ENCODE measurements at places on chromosomes 2 and 18.
A peak's percentile ranks its signal among the peaks of the same experiment; 100 is the strongest.

GRCh38 chr18:49582579-49582978 lies 20.7 kb downstream of the LIPG start:
- DNase-seq, result no peak

GRCh38 chr2:235611756-235612155 lies 117.9 kb downstream of the AGAP1 start:
- DNase-seq, result no peak

GRCh38 chr2:96773922-96774321 lies 13.2 kb downstream of the CNNM4 start:
- peak; percentile 36 for DNase-seq

DNA sequence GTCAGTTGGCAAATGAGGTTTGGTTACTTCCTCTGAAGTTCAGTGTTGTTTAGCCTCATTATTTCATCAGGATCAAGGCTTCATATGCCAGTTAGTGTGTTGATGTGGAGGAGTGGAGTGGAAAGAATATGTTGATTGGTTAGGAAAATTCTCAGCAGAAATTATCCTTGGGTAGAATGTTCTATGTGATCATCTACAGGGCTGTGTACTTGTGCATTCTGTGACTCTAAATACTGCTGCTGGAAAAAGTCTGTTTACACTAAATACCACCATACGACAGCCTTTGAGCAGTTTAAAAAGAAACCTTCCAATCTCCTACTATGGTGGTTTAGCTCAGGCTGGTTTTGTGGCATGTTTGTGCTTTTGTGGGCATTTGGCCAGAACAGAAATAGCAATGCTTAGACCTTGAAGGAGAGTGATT lies 25.8 kb downstream of the CAB39 start:
- DNase-seq, result no peak

GRCh38 chr18:37566479-37567060 lies 972 bp upstream of the CELF4 start:
- no peak for DNase-seq
